ENCODE measurements at places on chromosomes 1 and 21. TPM values are rescaled to one million over a fixed set of nuclear protein-coding genes. Genes with fewer than 3 reads are reported as not detected.

STUM gene
- total RNA-seq, result not detected

GSTM3 gene
- total RNA-seq, result 63.8 TPM

LAD1 gene
- not detected for total RNA-seq

CA6 gene
- total RNA-seq, result not detected

SLC27A3 gene
- 10.6 TPM for total RNA-seq

NR5A2 gene
- not detected for total RNA-seq
